ENCODE measurements at places on chromosomes 11 and 22.

DNA sequence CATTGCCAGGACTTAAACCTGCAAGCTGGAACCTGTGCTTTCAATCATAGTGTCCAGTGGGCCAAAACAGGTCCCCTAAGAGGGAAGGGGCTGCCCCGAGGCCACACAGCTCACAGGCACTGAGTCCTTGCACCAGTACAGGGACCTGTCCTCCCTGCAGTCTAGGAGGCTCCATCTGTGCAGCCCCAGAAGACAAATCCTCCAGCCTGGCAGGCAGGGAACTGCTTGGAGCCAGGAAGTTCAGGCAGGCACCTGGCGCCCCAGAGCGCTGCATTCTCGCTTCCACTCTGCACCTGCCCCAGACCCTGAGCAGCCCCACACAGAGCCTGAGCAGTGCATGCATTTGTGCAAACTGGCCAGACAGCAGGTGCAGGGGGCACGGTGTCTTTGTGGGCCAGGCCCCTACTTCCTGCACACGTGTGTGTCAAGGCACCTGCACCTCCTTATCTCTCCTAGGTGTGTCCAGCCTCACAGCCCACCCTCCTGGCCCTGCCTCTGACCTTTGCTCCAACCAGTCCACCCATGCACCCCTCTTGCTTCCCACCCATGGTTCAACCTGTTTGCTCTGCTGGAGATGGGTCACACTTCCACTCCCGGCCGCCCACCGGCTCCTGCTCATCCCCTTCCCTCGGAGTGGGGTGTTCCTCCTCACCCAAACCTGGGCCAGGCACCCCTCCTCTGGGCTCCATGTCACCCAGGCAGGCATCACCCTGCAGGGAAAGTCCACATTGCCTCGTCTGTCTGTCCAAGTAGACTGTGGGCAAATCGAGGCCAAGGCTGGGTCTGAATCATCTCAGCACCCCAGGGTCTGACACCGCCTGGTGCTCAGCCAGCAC is 19.0 kb downstream of the LINC01488 start:
- no peak for DNase-seq

- DNase-seq = no peak
Measured at GRCh38 chr11:95291946-95292345, 60.9 kb upstream of the SESN3 start.

GRCh38 chr11:30960387-30960992 is 374.3 kb upstream of the MPPED2 start:
- DNase-seq = peak; percentile 8

DNA sequence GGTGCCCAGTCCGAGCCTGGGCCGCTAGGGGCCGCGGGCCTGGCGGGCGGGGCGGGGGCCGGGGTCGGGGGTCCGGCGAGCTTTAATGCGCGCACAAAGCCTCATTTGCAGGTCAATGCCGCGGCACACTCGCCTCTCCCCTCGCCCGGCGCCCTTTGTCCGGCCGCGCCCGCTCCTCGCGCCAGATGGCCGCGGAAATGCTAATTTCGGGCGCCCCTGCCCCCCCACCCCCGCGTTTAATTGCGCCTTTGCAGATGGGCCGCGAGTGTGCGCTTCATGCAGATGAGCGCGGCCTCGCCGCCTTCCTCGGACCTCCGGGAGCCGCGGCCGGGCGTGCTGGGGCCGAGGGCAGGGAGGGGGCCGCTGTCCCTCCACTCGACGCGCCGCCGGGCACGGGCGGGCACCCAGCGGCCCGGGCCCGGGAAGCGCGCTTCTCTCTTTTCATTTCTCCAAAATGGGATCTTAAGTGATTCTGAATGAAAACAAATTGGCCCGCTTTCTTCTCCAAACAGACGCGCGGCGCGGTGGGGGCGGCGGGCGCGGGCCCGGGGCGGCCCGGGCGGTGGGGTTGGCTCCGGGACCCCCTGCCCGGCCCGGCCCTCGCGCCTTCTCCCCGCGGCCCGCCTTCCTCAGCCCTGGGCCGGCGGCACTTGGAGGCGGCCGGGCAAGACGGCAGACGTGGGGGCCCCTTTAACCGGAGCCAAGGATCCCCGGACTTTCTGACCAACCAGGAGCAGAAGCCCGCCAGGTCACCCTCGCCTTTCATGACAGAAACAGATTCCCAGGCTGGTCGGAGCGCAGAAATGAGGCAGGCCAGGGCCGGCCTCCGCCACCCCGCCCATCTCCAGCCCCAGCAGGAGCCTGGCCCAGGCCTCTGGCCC is 22.9 kb downstream of the CDKN1C start:
- no peak for DNase-seq

- DNase-seq = no peak
Measured at GRCh38 chr11:117607449-117607848, 189.6 kb downstream of the DSCAML1 start.

DNA sequence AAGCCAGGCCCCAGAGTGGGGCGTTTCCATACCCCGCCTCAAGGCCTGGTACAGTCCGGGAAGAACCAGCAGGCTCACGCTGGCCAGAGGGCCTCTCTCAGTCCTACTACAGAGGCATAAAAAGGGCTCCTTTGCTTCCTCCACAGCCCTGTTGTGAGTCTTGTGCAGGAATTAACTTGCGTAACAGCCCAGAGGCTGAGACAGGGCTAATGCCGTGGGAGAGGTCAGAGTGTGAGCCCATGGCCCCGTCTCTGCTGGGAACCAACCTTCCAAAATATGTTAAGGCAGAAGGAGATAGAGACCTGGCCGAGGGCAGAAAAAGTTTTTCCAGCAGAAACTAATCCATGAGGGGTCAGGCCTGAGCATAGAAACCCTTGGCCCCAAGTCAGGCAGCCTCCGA is 19.9 kb upstream of the TMEM184B start:
- DNase-seq = no peak

DNA sequence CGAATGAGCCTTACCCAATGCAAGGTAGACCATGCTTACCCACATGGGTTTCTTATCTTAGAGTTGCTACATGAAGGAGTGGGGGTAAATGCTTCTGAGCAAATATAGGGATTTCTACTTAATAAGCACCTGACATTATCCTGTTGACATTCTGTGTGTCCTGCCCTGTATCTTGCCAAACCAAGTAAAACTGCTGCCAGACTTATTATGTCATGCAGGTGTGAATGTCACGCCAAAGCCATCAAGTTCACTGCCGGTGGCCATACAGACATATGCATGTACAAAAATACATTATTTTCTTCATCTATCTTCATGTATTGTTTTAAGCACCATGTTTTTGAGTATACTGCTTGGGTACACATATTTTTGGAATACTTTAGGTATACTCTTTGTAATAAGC is 70.2 kb downstream of the NOX4 start:
- no peak for DNase-seq

- no peak for DNase-seq
Measured at GRCh38 chr11:84240847-84241246, 954.7 kb upstream of the CCDC90B start.

DNA sequence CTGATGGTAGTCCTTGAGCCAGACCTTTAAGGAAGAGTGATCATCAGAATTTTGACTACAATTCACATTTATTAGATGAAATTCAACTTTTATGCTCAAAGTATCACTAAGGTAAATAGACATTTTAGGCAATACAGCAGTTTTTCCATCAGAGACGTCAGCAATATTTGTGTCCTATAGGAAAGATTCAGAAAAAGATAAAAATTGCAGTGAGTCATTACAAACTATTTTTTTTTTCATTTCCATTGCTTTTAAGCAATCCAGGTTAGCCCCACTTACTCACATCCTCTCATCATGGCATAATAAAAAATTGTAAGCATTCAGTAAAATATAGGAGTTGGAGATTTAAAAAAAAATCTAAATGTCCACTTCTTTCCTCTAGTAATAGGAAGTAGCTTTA is 46.9 kb downstream of the MSANTD4 start:
- DNase-seq = no peak
